ENCODE measurements at places on chromosomes 2 and 18.

DNA sequence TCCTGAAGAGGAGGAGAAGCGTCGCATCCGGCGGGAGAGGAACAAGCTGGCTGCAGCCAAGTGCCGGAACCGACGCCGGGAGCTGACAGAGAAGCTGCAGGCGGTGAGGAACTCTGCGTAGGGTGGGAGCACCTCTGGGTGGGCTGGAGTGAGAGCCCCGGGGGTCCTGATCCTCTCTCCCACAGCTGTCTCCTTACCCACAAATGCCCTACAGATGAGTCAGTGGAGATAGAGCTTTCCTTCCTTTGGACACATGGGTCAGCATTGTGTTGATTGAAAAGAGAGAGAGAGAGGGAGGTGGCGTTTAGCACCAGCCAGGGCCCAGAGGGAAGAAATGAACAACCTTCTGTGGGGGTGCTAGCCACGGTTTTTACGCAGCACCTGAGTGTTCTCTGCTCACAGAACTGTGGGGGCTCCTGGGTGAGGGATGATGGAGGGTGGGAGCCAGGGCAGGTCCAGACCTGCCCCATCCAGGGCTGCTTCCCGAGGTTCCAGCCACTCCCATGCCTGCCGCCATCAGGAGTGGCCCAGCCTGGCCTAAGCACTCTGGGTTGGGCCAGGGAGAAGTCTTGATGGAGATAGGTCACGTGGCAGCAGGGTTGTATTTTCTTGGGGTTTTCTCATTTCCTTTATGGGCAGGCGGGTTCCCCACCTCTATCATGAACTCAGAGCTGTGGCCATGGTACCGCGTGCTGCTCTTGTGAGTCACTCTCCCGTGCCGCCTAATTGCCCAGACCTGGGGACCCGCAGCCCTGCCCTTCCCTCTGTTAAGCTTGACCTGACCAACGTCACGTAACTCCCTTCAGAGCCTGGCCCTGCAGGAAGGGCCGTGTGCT is 16.3 kb downstream of the FOSL2 start:
- DNase-seq = peak; percentile 85

DNA sequence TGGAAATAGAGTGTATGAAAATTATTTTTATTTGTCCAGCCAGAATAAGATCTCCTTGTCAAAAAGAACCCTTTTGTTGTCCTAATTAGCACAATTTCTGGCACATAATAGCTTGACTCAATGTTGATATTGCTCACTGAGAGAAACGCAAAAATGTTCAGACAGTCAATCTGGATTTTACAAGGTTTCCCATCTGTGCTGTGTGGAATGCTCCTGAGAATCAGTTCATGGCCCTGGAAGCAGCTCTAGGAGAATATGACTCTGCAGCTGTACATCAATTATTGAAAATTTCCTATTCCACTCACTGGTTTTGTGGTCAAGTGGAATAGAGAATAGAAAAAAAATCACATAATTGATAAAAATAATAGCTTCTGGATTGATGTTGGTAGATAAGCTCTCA is 1582.9 kb upstream of the NXPH2 start:
- no peak for DNase-seq

DNA sequence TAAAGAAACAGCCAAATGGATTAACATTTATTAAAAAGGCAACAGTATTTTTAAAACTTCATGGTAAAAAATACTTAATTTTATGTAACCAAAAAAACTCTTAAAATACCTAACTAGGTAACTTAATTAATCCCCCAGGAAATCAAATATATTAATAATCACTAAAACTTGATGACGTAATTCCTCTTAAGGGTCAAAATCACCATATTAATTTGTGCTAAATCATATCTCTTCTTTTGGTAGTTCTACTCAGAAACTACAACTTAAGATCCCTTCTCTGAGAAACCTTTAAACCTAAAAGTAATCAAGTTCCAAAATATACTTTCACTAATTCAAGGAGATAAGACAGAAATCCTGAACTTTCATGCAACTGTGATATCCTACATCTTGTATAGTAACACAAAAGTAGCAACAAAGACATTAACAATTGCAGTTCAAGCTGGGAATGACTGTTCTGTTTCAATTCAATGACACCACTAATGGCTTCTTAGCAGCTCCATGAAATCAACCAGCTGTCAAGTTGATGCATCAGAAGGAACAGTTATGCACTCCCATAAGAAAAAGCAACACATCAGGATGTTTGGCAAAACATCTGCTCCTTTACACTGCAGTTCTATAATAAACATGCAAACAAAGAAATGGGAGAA is 4.0 kb downstream of the BAZ2B start:
- DNase-seq = peak; percentile 54

- no peak for DNase-seq
These were observed 69.1 kb downstream of the IRS1 start for GRCh38 chr2:226730481-226730880.

DNA sequence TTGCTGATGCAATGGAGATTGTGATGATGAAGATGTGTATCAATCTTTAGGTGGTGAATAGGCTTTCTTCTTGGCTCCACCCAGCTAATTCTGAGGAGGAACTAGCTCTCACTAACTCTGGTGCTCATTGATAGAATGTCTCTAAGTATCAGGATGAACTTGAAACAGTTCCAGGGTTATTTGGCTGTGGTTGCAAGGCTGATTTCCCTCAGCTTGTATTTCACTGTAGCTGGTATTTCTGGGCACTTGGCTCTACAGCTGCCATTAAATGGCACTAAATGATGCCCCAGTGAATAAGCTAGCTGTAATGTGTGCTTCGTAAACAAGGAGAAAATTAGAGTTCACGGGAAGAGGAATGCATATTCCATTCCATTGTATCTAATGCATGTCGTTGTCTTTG is 241.2 kb downstream of the RPIA start:
- no peak for DNase-seq

DNA sequence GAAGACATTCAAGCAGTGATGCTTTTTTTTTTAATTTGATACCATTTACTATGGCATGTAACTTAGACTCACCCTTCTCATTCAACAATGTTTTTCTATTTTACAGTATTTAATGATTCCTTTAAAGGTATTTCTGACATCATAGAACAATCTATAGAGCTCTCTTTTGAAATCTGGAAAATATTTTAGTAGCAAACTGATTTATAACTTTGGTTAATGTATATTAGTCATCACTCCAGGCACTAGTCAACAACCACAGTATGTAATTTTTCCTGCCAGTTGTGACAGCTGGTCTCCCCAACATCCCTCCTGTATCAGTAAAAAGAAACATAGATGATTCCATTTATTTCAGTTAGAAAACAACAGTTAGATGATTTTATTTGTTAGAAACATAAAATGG is 122.9 kb downstream of the LCLAT1 start:
- no peak for DNase-seq

DNA sequence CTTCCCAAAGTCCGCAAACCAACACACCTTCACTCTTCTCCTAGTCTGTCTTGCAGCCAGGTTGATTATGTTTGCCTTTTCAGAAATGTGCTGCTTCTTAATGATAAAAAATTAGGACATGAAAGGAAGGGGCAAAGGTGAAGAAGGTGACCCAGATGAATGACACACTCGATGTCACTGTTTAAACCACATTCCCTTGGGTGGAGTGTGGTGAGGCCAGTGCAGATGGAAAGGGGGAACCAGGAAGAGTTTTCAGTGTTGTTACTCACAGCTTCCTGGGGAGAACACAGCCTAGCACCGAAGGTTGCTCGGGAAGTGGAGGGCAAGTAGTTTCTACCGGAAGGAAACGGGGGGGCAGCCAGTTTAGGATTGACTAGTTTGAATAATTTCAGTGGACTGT is 57.2 kb upstream of the BOD1L2 start:
- peak; percentile 63 for DNase-seq

DNA sequence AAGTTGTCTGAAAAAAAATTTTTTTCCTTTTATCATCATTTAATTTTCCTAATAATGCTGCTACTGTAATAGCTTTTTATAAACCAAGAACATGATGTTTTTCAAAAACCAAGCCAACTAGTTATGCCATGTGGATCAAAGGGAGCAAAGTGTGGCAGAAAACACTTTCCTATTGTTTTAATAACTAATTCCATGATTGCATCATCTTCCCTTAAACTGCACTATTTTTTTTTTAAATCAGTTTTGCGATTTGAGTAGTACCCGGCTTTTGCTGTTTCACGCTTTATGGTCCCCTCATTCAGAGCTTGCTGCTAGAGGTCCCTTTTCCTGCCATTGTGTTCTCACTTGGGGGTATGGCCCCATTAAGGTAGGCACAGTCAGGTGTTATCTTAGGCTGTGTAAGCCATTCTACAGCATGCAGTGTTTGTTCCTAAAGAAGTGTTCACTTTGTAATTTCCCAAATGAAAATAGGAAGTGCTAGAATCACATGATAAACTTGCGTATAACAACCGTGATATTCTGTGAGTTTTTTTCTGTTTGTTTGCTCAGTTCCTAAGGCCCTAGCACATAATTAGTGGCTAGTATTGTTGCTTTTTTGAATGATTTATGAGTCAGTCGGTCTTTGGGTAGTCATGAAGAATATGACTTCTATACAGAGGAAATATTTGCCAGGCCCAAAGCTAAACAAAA is 225.8 kb downstream of the PTGR3 start:
- no peak for DNase-seq

DNA sequence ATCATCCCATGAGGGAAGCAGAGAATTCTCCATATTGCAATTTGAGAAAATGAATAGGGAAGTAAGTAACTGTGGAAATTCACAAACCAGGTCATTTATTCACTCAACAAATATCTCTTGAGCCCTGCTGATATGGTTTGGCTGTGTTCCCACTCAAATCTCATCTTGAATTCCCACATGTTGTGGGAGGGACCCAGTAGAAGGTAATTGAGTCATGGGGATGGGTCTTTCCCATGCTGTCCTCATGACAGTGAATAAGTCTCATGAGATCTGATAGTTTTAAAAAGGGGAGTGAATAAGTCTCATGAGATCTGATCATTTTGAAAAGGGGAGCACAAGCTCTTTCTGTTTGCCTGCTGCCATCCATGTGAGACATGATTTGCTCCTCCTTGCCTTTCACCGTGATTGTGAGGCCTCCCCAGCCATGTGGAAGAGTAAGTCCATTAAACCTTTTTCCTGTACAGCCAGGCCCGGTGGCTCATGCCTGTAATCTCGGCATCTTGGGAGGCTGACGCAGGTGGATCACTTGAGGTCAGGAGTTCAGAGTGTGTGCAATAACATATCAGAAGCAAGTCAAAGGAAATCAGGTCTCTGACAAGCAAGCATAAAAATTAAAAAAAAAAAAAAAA is 193.2 kb downstream of the NDUFA10 start:
- DNase-seq = no peak

DNA sequence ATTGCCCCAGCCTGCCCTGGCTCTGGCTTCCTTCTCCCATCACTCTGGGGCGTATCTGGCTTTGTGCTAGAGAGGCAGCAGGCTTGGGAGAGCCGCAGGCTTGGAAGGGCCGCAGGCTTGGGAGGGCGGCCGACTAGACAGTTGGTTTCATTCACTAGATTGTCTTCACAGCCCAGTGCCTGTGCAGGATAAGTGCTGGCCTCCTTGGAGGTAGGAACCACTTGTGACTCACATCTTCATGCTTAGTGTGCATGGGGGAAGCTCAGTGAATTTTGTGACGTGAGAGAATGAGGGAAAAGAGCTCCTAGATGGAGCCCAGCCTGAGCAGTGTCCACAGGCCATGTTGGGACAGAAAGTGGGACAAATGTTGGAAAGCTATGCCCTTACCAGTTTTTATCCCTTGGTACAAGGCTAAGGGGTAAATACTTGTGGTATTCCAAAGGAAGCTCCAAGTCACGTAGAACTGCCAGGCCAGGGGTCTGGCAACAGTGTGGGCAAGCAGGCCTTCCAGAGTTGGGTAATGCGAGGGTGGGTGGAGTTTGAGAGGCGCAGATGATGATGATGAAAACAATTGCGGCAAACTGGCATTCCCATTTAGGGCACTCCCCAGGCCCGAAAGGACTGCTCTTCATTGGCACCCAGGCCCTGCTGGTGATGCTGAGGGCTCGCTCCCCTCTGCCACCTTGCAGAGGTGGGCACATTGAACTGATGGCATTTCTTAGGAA is 100.1 kb downstream of the DDX1 start:
- no peak for DNase-seq

DNA sequence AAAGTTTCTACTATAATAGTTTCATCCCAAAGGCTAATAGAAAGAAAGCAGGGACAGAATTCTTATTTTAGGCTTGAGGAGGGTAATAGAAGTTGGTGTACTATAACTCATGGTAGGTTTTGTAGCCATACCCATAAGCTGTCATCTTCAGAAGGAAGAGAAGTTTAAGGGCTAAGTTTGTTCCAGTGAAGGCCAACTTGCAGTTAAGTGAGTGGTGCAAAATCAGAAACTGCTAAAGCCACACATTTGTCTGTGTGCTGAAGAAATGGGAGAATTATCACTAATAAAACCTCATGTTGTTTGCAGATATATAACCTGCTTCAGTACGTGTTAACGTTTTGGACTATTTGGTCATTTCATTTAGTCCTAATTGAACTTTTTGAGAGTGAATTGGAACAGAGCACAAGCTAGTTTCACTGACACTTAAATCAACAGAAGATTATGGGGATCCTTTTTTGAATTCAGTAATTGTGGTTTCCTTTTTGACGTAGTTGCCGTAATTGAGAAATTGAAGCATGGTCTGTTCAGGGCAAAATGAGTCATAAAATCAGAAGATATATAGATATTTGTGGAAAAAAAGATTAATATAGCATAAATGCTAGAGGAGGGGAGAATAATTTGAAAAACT is 69.1 kb downstream of the PHLPP1 start:
- peak; percentile 12 for DNase-seq

DNA sequence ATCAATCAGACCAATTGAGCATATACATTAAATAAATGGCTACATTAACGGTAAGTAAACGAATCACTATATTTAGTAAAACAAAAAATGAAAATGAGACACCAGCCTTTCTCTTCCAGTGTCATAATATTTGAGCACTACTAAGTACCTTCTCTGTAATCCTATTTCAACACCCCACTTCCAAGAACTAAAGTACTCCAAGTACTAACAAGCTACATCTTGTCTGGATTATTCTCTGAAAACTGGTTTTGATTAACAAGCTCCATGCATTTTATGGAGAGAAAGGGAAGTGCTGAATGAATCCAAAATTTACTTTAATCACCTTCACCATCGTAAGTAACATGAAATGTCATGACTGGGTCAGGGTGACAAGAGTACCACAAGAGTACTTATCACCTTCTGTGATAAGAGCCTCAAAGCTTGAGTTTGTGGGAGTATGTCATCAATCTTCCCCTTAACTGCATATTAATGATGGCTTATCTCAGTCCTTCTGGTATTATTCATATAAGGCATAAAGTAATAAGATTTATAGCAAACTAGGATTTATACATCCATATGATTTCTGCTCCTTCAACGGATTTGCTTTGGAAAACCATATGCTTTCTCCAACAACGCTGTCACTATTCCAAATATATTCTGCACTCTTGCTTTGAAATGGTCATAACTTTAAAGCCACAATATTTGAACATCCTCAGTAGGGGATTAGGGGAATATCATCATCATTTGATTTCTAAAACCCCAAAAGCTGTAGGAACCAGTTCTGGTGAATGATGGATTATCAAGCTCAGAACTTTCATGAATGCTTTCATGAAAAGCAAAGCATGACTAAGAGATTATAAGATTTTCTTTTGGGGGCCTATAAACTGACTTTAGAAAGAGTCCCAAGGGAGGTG is 127.0 kb downstream of the ANTXR1 start:
- DNase-seq = no peak

- DNase-seq = no peak
These were observed 740.7 kb downstream of the DPP10 start for GRCh38 chr2:115183144-115183543.

- no peak for DNase-seq
These were observed 63.5 kb downstream of the ANKRD44 start for GRCh38 chr2:197247083-197247482.

- DNase-seq = no peak
These were observed 9.6 kb upstream of the DYNC2LI1 start for GRCh38 chr2:43764086-43764705.

GRCh38 chr18:43524260-43524659 is 247.0 kb upstream of the SYT4 start:
- no peak for DNase-seq

- no peak for DNase-seq
These were observed 9.0 kb downstream of the TMEM214 start for GRCh38 chr2:27041752-27042151.
